ENCODE measurements at places on chromosomes 16 and 17.

DNA sequence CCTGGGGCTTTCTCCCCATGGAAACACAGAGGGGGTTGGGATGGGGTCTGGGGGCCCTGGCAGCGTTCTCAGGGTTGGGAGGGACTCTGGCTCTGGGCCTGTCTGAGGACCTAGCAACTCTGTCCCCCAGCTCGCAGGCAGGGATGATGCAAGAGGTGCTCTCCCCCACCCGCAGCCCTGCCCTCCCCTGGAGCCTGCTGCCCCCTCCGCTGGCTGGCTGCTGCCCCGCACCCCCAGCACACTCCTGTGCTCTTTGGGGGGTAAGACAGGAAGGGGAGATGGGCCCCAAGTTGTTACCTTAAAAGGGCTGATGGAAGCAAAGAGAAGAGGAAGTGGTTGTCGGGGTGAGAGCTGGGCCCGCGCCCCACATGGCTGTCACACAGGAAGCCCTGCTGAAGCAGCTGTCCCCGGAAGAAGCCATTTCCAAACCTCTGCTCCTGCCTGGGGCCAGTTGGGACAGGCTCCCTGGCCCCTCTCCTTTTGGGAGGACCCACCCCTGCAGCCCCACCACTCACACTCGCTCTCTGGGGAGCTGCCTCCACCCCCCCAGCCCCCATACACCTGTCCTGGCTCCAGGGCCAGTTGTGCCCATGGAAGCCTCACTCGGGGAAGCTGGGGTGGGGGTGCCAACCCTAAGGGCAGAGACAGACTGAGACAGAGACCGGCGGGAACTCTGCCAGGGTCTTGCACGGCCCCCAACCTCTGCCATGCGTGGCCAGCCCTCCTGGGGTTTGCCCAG is 2.5 kb downstream of the CORO1A start:
- DNase-seq, result peak; percentile 91

DNA sequence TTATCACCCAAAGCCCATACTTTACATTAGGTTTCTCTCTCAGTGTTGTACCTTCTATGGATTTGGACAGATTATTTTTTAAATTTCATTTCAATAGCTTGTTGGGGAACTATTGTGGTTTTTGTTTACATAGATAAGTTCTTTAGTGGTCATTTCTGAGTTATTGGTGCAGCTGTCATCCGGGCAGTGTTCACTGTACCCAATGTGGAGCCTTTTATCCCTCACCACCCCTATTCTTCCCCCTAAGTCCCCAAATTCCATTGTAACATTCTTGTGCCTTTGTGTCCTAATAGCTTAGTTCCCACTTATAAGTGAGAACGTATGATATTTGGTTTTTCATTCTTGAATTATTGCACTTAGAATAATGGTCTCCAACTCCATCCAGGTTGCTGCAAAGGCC is 57.5 kb downstream of the SLFN11 start:
- DNase-seq, result no peak

DNA sequence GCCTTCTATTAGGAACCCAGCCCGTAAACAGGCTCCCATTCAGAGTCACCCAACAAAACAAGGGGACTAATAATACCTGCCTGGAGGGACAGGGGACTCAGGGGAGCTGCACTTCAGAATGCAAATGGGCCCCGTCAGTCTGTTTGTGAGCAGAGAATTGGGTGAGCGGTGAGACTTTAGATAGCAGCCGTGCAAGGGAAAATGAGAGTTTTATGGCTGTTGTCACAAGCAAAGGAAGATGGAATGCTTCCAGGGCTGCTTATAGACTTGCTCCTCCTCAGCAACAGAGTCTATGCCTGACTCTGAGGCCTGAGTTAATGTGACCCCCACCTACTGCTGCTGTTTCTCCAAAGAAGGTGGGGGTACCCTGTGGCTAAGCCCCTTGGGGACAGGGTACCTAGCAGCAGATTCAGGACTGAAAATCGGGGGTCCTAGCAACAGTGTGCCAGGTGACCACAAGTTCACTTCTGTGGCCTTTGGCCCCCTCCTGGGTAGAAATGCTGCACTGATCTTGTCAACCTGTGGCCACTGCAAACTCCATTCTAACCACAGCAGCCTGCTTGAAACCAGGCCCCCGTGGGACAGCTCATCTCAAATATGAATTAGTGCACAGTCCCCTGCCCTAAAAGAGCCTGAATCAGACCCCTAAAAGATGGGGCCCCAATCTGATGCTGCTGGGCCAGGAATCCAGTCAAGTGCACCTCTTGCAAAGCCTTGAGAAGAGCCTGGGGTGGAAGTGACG is 126.4 kb downstream of the C16orf78 start:
- no peak for DNase-seq

DNA sequence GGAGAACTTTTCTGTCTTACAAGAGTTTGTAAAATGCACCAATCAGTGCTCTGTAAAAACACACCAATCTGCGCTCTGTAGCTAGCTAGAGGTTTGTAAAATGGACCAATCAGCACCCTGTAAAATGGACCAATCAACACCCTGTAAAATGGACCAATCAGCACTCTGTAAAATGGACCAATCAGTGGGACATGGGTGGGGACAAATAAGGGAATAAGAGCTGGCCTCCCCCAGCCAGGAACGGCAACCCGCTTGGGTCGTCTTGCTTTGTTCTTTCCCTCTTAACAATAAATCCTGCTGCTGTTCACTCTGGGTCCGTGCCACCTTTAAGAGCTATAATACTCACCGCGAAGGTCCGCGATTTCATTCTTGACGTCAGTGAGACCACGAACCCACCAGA is 18.5 kb upstream of the KCNG4 start:
- DNase-seq, result no peak

DNA sequence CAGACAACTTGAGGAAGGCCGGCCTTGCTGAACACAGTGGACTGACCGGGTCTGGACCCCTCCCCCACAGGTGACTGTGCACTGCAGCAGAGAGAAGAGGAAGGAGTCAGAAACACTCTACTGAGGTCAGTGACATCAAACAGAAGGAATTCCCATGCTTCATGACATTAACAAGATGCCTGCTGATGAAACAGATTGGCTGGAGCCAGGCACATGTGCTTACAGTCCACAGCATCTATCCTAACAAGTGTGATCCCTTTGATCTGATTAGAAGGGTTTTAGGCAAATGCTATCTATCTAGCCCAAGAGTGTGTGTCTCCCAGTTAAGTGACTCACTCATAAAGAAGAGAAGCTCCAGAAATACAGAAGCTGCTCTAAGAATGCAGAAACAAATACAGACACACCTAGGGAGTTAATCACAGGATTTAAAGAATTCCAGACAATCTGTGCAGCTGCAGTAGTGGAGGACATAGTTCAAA is 90.2 kb downstream of the SYCE1L start:
- no peak for DNase-seq
